AG09309 (cell line): ENCODE measurements at places on chromosomes 12 and 14.

GRCh38 chr12:77577791-77578190, 252.9 kb upstream of the NAV3 start:
- peak; percentile 32 for DNase-seq

DNA sequence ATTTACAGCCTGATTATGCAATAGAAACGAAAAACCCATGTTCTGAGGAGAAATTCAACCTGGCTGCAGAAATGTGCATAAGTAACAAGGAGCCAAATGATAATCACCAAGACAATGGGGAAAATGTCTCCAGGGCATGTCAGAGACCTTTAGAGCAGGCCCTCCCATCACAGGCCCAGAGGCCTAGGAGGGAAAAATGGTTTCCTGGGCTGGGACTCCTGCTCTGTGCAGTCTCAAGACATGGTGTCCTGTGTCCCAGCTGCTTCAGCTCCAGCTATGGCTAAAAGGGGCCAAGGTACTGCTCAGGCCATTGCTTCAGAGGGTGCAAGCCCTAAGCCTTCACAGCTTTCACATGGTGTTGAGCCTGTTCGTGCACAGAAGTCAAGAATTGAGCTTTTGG, 156.0 kb downstream of the SLC35F4 start:
- DNase-seq = no peak

DNA sequence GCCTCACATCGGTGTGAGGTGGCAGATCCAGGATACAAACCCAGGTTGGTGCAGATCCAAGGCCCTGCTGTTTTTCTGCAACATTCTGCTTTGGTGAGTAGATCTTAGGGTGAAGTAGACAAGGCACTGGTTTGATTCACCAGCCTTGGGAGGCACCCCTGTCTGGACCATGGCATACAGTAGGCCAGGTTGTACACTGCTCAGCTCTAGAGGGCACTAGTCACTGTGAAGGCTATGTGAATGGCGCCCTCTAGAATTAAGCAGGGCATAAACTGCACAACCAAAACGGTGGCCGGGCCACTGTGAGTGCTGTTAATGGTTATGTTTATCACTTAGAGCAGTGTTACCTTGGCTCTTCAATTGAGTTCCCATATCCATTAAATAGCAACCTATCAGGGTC, 280.6 kb upstream of the PWP1 start:
- DNase-seq = no peak

DNA sequence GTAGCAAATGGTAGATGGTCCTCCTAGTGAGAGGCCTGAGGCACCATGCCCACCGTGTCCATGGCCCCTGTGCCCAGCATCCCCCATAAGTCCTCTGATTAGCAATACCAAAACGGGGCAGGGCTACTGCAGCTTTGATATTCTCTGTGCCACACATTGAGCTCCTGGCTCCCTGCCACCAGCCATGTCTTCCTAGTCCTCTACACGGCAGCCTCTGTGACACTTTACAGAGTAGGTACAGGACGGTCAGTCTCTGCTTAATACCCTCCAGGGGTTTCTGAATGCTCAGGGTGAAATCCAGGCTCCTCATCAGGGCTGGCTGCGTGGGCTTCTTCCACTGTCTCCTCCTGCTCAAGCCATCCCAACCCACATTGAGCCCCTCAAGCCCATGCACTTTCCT, 8.0 kb downstream of the RBM19 start:
- DNase-seq = no peak
